ENCODE measurements at places on chromosomes 1 and 21.

GRCh38 chr1:5877001-5877400, 115.2 kb downstream of the NPHP4 start:
- no peak for DNase-seq

- no peak for DNase-seq
Measured at GRCh38 chr1:149934356-149934755, 2.3 kb downstream of the MTMR11 start.

DNA sequence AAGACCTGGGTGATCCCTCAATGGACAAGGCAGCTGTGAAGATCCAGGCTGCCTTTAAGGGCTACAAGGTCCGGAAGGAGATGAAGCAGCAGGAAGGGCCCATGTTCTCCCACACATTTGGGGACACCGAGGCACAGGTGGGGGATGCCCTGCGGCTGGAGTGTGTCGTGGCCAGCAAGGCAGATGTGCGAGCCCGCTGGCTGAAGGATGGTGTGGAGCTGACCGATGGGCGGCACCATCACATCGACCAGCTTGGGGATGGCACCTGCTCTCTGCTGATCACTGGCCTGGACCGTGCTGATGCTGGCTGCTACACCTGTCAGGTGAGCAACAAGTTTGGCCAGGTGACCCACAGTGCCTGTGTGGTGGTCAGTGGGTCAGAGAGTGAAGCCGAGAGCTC, 85.2 kb downstream of the TRIM11 start:
- DNase-seq: no peak

- DNase-seq: peak; percentile 28
Measured at GRCh38 chr1:94713472-94714141, 106.5 kb upstream of the SLC44A3 start.

DNA sequence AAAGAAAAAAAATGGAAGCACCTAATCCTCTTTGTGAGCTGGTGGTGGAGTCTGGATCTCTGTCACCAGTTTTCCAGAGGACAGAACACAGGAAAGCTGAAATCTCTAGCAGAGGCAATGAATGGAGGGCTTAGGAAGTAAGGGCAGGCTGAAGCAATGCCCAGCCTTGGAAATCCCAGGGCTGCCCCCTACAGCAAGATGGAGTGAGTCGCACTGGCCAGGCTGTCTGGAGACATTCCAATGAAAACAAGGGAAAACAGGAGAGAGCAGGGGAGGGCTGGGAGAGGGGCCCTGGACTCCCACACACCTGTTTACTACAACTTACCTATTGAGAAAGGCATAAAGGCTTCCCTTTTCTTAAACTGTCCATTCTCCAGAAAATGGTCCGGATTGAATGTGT, 25.9 kb downstream of the CYP2J2 start:
- DNase-seq: no peak

- DNase-seq: no peak
Measured at GRCh38 chr1:92792340-92792782, 7.5 kb upstream of the EVI5 start.

DNA sequence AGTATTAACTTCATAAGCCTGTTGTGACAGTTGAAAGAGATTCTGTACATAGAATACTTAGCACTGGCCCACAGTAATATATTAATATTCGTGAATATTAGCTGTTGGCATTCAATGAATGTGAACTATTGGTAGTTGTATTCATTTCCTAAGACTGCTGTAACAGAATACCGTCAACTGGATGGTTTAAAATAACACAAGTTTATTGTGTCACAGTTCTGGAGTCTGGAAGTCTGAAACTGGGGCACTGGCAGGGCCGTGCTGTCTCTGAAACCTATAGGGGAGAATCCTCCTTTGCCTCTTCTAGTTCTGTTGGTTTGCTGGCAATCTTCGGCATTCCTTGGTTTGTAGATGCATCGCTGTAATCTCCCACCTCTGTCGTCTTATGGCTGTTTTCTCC, 47.5 kb downstream of the OLFML3 start:
- no peak for DNase-seq

GRCh38 chr1:19003371-19004290, 47.2 kb upstream of the IFFO2 start:
- DNase-seq: peak; percentile 43

All from activated CD4-positive, alpha-beta T cell treated with anti-CD3 and anti-CD28 coated beads for 48 hours (primary cell).